ENCODE measurements at places on chromosomes 4 and X. TPM values are rescaled to one million over a fixed set of nuclear protein-coding genes. Genes with fewer than 3 reads are reported as not detected.
A peak's percentile ranks its signal among the peaks of the same experiment; 100 is the strongest.

The ETDB gene
- not detected for total RNA-seq

DNA sequence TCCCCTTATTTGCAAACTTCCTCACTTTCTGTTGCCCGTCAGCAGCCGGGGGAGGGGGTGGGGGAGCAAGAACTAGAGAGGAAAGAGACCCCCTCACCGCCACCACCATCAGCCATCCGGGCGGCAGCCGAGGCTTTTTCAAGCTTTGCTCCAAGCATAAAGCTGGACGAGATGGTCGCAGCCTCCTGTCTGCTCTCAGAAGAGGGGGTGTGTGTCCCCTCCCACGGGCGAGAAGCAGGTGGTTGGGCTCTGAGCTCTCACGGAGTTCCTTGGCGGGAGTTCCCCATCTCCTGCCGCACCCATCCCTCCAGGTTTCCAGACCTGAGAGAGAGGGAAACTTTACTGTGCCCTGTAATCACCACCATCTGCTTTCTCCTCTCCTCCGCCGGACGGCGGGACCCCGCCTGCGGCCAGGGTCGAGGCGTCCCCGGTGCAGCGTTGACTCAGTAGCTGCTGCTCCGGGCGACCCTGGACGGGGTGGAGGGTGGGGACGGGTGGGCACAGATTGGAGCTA, 4.7 kb upstream of the ARX start:
- no peaks in the 10 kb centered on the region for H3K36me3 ChIP-seq
- no peak overlapping the region for H3K4me3 ChIP-seq
- H3K4me1 ChIP-seq: peaks cover 21% of the 10 kb centered on the region
- H3K27me3 ChIP-seq: peaks cover 46% of the 10 kb centered on the region
- DNase-seq: no peak

GRCh38 chrX:16712548-16713155, at the start of gene CTPS2:
Gene CTPS2, minus strand, starts transcription at chrX:16712669. Its CDS starts 9,767 bp downstream, at chrX:16702902.
- H3K27ac ChIP-seq: peak within 1 kb of the TSS; percentile 83
- DNase-seq: peak; percentile 73
- H3K27me3 ChIP-seq: peaks cover 10% of the 10 kb centered on the region

The FRMD7 gene
- total RNA-seq: not detected

- H3K27me3 ChIP-seq: no peaks in the 10 kb centered on the region
- no peak overlapping the region for H3K4me3 ChIP-seq
- H3K27ac ChIP-seq: no peak overlapping the region
Measured at GRCh38 chr4:128186623-128187022, 101.0 kb downstream of the PGRMC2 start.

- H3K4me3 ChIP-seq: no peak overlapping the region
- no peak overlapping the region for H3K27ac ChIP-seq
- no peaks in the 10 kb centered on the region for H3K36me3 ChIP-seq
- H3K4me1 ChIP-seq: no peaks in the 10 kb centered on the region
- H3K27me3 ChIP-seq: no peaks in the 10 kb centered on the region
- DNase-seq: no peak
Measured at GRCh38 chrX:79153348-79153747, 8.9 kb downstream of the GPR174 start.

The KDM6A gene
- 52.6 TPM for total RNA-seq

GRCh38 chr4:16596267-16596666, 302.2 kb downstream of the LDB2 start:
- no peak for DNase-seq
- H3K27me3 ChIP-seq: no peaks in the 10 kb centered on the region
- no peaks in the 10 kb centered on the region for H3K36me3 ChIP-seq

- H3K36me3 ChIP-seq: no peaks in the 10 kb centered on the region
- no peak overlapping the region for H3K27ac ChIP-seq
- DNase-seq: no peak
- no peaks in the 10 kb centered on the region for H3K27me3 ChIP-seq
Measured at GRCh38 chr4:115657991-115658650, 544.7 kb upstream of the NDST4 start.

DNA sequence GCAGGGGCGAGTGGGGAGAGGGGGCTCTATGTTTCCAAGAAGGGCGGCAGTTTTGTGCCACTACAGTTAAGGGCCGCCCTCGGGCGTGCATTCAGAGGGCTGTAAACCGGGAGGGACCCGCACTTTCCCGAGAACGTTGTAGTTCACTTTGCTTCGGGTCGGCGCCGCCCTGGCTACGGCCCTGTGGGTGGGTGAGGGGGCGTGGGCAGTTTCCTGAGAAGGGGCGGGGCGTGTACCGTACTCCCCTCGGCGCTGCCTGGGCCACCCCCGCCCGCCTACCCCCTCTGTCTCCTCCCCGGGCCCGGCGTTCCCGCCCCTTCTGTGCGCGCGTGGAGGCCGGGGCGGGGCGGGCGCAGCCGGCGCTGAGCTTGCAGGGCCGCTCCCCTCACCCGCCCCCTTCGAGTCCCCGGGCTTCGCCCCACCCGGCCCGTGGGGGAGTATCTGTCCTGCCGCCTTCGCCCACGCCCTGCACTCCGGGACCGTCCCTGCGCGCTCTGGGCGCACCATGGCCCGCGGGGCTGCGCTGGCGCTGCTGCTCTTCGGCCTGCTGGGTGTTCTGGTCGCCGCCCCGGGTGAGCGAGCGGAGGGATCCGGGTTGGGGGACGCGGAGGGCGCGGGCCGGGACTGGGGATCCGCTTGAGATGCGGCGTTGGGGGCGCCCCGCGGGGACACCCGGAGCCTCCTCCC, at the start of gene CD99:
CD99 (plus strand) TSS at position 440 of the 687 bp plus-strand sequence; CDS start at position 506, 66 bp downstream.
- no peaks in the 10 kb centered on the region for H3K36me3 ChIP-seq
- H3K27ac ChIP-seq: peak within 1 kb of the TSS; percentile 54
- H3K4me3 ChIP-seq: peak within 1 kb of the TSS; percentile 68
- peak; percentile 93 for DNase-seq

GRCh38 chr4:87360338-87360935, 30.6 kb downstream of the HSD17B11 start:
- no peaks in the 10 kb centered on the region for H3K36me3 ChIP-seq
- no peak overlapping the region for H3K4me3 ChIP-seq
- H3K4me1 ChIP-seq: no peaks in the 10 kb centered on the region
- no peak overlapping the region for H3K27ac ChIP-seq
- no peaks in the 10 kb centered on the region for H3K27me3 ChIP-seq

The LINC00632 gene
- total RNA-seq: 16.7 TPM

GRCh38 chr4:153427363-153428071, 38.6 kb upstream of the TMEM131L start:
- H3K4me3 ChIP-seq: no peak overlapping the region
- DNase-seq: no peak
- H3K36me3 ChIP-seq: no peaks in the 10 kb centered on the region
- H3K4me1 ChIP-seq: no peaks in the 10 kb centered on the region

DNA sequence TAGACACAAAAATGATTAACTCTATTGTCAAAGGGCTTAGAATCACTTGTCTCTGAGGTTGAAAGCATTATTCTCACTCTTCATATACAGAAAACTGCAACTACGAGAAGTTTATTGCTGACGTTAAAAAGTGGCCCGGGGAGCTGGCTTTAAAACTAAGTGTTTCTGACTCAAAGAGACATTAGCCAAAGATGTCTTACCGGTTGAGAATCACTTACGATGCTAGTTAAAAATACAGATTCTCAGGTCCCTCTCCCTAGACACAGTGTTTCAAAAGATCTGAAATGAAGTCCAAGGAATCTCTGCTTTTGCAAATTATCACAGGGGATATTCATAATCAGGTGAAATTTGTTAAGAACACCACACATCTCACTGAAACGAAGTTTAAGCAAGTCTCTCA, 1.2 kb downstream of the GNPDA2 start:
- peaks cover 4% of the 10 kb centered on the region for H3K4me1 ChIP-seq
- peak overlapping the region; percentile 82 for H3K4me3 ChIP-seq
- H3K36me3 ChIP-seq: no peaks in the 10 kb centered on the region
- H3K27ac ChIP-seq: no peak overlapping the region
- no peaks in the 10 kb centered on the region for H3K27me3 ChIP-seq

The CLGN gene
- not detected for total RNA-seq

DNA sequence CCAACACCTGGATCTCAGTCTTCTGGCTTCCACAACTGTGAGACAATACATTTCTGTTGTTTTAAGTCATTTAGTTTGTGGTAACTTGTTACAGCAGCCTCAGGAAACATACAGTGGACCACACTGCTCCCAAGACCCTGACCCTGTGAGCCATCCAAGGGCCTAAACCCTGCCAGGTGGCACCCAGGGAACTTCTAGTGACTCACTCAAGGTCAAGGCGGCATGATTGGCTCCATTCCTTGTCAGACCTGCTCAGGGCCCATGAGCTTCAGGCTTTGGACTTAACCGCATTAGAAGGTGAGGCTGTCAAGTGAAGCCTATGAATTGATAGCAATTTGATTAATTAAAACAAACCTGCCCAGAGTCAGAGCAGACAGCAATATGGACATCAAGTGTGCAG, 165.7 kb upstream of the MAMLD1 start:
- no peak overlapping the region for H3K4me3 ChIP-seq
- DNase-seq: no peak
- no peaks in the 10 kb centered on the region for H3K27me3 ChIP-seq
- no peak overlapping the region for H3K27ac ChIP-seq
- no peaks in the 10 kb centered on the region for H3K36me3 ChIP-seq

GRCh38 chrX:140163371-140164159, 198.2 kb upstream of the CXorf66 start:
- no peaks in the 10 kb centered on the region for H3K36me3 ChIP-seq
- no peak overlapping the region for H3K4me3 ChIP-seq
- DNase-seq: no peak

The DCAF12L1 gene
- total RNA-seq: 2.3 TPM

GRCh38 chr4:108473163-108473720, 147.1 kb upstream of the RPL34 start:
- H3K27me3 ChIP-seq: no peaks in the 10 kb centered on the region
- no peak overlapping the region for H3K4me3 ChIP-seq
- H3K27ac ChIP-seq: no peak overlapping the region
- DNase-seq: no peak

DNA sequence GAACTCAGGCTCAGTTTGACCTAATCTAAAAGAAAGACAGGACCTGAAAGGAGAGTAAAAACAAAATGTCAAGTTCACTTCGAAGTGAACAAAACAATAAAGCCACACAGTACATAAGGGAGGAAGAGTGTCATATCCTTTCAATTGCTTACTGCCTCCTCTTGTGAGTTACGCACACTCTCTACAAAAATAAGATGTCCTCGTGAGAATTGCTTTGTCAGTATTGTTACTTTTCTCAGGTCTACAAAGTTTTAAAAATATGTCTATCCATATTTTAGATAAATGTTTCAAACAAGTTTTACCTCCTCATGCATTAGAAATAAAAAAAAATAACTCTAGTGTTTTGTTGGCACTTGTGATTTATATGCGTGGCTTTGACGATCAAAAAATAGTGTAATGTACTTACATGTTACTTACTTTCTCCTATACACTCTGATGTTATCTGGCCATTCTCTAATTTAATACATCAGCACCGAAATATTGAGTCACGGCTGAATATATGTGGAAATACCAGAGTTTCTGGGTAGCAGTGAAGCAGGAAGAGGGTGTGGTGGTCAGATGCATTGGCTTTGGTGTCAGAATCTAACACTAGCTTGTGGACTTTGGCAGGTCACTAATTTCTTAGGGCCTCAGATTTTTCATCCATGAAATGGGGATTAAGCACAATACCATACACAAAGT, 8.1 kb upstream of the MRPL1 start:
- H3K4me3 ChIP-seq: no peak overlapping the region
- no peaks in the 10 kb centered on the region for H3K4me1 ChIP-seq
- H3K27ac ChIP-seq: peak overlapping the region; percentile 21
- H3K27me3 ChIP-seq: no peaks in the 10 kb centered on the region
- H3K36me3 ChIP-seq: no peaks in the 10 kb centered on the region
- DNase-seq: no peak

The DOCK11 gene
- total RNA-seq: 36.0 TPM

The FREM3 gene
- total RNA-seq: not detected

DNA sequence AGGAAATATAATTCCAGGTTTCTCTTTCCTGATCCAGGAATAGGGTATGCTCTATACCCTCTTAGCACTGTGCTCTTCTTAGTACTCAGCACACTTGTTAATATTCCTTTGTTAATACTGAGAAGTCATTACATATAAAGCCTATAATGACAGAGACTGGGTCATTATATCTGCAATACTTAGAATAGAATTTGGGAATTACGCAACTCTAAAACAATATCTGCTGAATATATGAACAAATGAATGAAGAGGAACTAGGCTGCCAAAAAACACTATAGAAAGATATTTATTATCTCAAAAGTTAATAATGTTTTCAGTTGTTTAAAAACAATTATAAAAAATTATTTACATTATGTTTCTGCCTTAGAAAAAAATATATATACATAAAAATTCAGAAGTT, 36.4 kb upstream of the ANKRD50 start:
- H3K27ac ChIP-seq: no peak overlapping the region
- no peak for DNase-seq
- no peak overlapping the region for H3K4me3 ChIP-seq

The ART3 gene
- total RNA-seq: not detected

DNA sequence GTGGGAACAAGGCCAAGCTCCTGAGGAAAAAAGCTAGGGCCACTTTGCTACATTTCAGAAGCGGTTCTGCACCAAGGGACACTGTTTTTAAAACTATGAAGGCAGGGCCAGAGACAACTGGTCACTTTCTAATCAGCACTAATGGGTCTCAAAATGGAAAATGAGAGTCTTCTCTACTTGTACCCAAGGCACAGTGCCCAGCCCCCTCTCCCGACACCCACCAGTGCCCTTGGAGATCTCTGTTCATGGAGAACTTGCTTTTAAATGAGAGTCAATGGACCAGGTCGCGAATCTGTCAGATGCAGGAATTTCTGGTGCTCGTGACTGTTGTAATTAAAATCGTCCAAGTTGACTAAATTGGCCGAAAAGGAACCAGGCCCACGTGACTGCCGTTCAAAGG, 591.6 kb downstream of the BCOR start:
- DNase-seq: peak; percentile 87
- peak overlapping the region; percentile 87 for H3K27ac ChIP-seq
- H3K27me3 ChIP-seq: no peaks in the 10 kb centered on the region
- no peaks in the 10 kb centered on the region for H3K4me1 ChIP-seq

DNA sequence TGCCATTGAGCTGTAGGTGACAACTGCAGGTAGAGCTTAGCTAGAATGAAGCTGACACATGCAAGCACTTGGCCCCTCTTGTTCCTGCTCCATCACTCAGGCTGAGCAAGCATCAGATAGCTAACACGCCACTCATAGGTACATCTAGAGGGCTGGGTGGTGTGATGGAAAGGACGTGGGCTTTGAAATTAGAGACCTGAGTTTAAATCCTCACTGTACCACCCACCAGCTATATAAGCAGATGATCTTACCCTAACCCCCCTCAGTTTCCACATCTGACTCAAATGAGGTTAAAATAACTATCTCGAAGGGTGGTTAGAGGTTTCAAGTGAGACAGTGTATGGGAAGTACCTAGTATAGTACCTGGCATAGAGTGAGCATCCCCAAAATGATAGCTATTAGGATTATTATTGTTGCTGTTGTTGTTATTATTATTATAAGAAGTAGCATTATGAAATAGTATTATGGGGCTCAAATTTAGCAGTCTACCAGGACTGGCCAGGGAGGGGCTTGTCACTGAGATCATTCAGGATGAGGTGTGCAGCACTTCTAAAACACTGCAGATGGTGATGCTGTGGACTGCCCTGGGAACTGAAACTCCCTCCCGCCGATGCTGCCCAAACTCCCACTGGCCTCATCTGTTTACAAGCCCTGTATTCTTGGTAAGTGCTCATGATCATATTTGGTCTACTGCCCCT, 59.0 kb downstream of the REELD1 start:
- DNase-seq: no peak
- no peak overlapping the region for H3K27ac ChIP-seq
- no peaks in the 10 kb centered on the region for H3K36me3 ChIP-seq
